ENCODE measurements at places on chromosomes 7 and 10. TPM values are rescaled to one million over a fixed set of nuclear protein-coding genes. Genes with fewer than 3 reads are reported as not detected.

The PDGFA gene
- 44.4 TPM for total RNA-seq

The BHLHA15 gene
- not detected for total RNA-seq

The DDX21 gene
- total RNA-seq = 24.5 TPM

The ABCB4 gene
- under 0.01 TPM for total RNA-seq

The ACSM6 gene
- not detected for total RNA-seq

The AASS gene
- total RNA-seq = 32.4 TPM

The RAB19 gene
- 0.52 TPM for total RNA-seq

The ANXA8 gene
- not detected for total RNA-seq

The STAG3 gene
- total RNA-seq = 0.52 TPM

The CREB5 gene
- total RNA-seq = 52.2 TPM

The TUBAL3 gene
- total RNA-seq = not detected

The ZNF25 gene
- 7.8 TPM for total RNA-seq

The PDE6C gene
- total RNA-seq = not detected

The MMRN2 gene
- total RNA-seq = 25.6 TPM

The INSYN2A gene
- under 0.01 TPM for total RNA-seq

The RNF148 gene
- total RNA-seq = 0.52 TPM

The CCDC7 gene
- total RNA-seq = 71.5 TPM

The SLC16A9 gene
- total RNA-seq = 3.1 TPM

The DLX6 gene
- total RNA-seq = not detected

The ANKRD22 gene
- not detected for total RNA-seq

The ODAD2 gene
- total RNA-seq = 0.52 TPM

The LRRC18 gene
- total RNA-seq = under 0.01 TPM

The DPP6 gene
- total RNA-seq = 4.2 TPM

The TRRAP gene
- total RNA-seq = 20.4 TPM

The CDC123 gene
- 84.5 TPM for total RNA-seq

The NSMCE4A gene
- 31.3 TPM for total RNA-seq

The CDH23 gene
- total RNA-seq = 3.7 TPM

The MCM10 gene
- 4.2 TPM for total RNA-seq

The NKX1-2 gene
- total RNA-seq = not detected

The TECTB gene
- not detected for total RNA-seq

The HECW1 gene
- total RNA-seq = not detected

The IGFBP1 gene
- not detected for total RNA-seq

Data from skeletal muscle tissue (tissue), 5 donors.